ENCODE measurements at places on chromosomes 7 and 10.
A peak's percentile ranks its signal among the peaks of the same experiment; 100 is the strongest.

DNA sequence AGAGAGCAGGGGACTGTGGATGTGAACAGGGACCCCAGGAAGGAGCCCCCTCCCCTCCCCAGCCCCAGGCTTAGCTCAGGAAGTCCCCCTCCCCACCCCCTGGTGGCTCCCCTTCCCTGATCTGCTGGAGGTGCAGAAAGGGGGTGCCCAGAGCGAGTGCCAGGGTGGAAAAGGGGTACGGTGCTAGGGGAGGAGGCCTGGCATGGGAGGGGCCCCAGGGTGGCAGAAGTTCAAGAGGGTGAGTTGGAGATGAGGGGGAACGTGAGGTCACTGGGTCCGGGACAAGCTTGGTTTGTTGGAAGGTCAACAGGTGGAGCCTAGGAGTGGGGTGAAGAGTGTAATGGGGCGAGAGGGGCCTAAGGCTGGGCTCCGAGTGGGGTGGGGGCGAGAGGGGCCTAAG, 21.5 kb upstream of the TBL2 start:
- no peak for DNase-seq

DNA sequence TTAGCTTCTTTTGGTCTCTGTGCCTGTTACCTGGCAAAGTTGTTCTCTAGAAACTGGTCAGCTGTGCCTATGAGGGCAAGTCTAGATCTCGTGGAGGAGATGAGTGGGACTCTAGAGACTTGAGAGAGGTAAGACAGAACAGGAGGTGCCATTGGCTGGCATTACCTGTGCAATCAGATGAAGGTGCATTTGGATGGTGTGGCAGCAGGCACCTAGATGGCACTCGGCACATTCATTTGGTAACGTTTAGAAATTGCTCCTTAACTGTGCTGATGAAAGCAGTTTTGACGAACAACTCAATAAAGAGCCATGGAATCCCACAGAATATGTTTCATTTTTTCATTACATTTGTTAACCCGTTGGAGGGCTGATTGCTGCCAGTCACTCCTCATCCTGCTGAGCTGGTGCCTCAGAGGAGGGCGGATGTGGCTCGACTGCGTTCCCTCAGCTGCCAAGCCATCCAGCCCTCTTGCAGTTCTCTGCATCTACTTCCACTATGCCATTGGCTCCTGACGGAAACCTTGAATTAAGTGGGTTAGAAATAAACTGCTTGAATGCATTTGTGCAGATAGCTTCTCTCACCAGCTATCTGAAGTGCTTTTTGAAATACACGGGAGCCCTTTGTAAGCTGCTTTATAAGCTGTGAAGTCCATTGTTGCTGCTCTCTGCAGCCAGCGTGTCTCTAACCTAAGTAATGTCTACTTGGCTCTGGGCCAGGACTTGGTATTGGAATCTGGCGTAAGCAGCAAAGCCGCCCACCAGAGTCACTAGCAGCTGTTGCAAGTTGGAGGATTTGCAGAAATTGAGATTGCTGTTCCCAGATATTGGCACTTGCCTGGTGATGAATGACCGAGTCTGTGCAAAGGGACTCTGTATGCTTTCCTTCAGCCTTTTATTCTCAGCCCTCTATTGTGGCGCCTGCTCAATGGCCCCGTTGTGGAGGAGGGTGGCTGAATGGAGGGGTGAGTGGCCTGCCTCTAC, 87.4 kb downstream of the LRRC4 start:
- DNase-seq, result no peak

DNA sequence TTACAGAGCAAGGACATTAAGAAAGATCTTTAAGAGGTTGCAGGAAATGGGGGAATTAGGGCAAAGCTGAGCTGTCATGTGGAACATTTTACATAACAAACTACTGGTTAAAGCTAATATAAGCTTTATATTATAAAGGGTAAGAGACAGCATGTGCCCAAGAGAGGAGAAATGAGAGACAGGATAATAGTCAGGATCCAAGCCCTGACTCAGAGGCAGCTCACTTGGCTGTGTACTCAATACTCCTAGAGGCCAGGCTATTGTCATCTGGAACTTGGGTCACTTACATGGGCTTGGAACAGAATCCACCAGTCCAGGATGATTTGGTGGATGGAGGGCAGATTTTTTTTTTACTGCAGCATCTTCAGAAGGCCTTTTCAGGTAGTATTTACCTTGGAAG, 418.6 kb upstream of the ZMIZ1 start:
- DNase-seq, result no peak

DNA sequence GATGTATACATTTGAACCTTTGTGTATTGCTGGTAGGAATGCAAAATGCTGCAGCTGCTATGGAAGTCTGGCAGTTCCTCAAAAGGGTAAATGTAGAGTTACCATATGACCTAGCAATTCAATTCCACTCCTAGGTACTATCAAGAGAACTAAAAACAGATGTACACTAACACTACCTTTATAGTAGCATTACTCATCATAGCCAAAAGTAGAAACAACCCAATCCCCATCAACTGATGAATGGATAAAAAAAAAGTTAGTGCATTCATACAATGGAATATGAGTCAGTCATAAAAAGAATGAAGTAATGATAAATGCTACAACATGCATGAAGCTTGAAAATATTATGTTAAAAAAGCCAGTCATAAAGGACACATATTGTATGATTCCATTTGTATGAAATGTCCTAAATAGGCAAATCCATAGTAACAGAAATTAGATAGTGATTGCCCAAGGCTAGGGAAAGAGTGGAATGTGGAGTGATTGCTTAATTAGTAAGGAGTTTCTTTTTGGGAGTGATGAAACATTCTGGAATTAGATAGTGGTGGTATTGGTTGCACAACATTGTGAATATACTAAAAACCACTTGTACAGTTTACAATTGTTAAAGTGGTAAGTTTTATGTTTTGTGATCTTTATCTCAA, 96.4 kb upstream of the AOAH start:
- no peak for DNase-seq

- DNase-seq, result no peak
Measured at GRCh38 chr10:24277771-24278170, 68.8 kb downstream of the KIAA1217 start.

- DNase-seq, result no peak
Measured at GRCh38 chr7:116511552-116512519, 12.3 kb downstream of the CAV2 start.

- DNase-seq, result peak; percentile 62
Measured at GRCh38 chr10:75211007-75211691, 553 bp downstream of the VDAC2 start.

DNA sequence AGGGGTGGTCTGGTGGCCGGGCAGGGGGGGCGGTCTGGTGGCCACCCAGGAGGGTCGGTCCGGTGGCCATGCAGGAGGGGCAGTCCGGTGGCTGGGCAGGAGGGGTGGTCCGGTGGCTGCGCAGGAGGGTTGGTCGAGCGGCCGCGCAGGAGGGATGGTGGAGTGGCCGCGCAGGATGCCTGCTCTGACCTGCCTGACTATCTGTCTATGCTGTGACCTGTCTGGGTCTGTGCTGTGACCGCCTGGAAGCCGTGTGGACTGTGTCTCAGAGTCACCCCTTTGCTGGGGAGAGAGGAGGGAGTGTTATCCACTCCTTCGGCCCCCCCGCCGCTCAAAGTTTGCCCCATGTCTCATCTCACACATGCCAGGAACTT, 113.2 kb downstream of the ACTR3B start:
- DNase-seq, result no peak

GRCh38 chr7:149014309-149014708, 14.0 kb downstream of the PDIA4 start:
- DNase-seq, result no peak

- no peak for DNase-seq
Measured at GRCh38 chr7:50400114-50400513, 50.0 kb downstream of the FIGNL1 start.

GRCh38 chr10:54120806-54121205, 680.2 kb downstream of the PCDH15 start:
- DNase-seq, result no peak

- DNase-seq, result no peak
Measured at GRCh38 chr7:1241603-1242255, 9.1 kb downstream of the UNCX start.

GRCh38 chr10:110893559-110894179, 21.9 kb downstream of the PDCD4 start:
- no peak for DNase-seq

DNA sequence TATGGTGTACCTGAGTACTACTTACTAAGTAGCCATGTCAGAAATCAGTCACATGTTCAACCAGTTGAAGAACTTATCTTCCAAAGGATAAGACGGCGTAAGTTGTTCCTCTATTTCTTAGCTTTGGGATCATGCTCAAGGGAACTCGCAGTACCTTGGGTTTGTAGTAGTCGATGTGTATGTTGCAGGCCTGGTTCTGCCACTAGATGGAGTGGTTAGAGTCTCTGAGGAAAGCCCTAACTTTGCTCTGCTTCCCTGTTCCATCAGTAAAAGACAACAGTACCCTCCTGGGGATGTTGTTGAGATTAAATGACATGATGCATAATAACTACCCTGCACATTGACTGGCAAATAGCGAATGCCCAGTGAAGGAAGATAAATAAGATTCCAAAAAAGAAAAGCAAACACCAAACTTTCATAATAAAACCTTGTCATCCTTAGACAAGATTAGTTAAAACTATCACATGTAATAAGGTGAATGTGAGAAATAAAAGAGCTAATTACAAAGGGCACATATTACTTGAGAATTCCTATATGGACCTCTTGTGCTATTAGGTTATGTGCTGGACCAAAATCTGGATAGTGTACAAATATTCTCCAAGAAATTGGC, 165.9 kb downstream of the ABCA13 start:
- no peak for DNase-seq

- DNase-seq, result no peak
Measured at GRCh38 chr10:92696606-92697383, 7.0 kb downstream of the HHEX start.

GRCh38 chr7:139940866-139941265, 111.8 kb downstream of the TBXAS1 start:
- no peak for DNase-seq

DNA sequence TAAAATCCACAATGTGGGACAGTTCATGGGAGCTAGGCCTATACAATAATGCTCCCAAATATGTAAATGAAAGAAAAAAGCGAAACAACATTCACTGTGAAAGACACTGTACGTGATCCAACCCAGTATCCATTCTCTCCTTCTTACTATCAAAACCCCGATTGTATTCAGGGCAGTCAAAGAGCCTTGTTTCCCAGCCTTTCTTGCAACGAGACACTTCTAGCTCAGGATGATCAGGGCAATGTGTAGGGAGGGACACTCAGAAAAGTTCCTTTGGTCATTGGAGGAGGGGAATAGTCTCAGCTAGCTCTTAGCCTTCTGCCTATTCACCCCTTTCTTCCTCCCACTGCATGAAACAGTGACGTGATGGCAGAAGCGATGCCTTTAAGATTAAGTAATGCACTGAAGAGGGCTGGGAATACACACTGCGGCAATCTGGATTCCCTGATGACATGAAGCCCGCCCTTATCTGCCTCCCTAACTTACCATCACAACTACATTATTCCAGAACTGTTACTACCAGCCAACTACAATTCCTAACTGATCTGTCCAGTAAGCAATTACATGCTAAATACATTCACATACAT, 27.3 kb downstream of the UBE2H start:
- no peak for DNase-seq

GRCh38 chr10:62764011-62764410, 40.5 kb upstream of the ADO start:
- DNase-seq, result no peak

DNA sequence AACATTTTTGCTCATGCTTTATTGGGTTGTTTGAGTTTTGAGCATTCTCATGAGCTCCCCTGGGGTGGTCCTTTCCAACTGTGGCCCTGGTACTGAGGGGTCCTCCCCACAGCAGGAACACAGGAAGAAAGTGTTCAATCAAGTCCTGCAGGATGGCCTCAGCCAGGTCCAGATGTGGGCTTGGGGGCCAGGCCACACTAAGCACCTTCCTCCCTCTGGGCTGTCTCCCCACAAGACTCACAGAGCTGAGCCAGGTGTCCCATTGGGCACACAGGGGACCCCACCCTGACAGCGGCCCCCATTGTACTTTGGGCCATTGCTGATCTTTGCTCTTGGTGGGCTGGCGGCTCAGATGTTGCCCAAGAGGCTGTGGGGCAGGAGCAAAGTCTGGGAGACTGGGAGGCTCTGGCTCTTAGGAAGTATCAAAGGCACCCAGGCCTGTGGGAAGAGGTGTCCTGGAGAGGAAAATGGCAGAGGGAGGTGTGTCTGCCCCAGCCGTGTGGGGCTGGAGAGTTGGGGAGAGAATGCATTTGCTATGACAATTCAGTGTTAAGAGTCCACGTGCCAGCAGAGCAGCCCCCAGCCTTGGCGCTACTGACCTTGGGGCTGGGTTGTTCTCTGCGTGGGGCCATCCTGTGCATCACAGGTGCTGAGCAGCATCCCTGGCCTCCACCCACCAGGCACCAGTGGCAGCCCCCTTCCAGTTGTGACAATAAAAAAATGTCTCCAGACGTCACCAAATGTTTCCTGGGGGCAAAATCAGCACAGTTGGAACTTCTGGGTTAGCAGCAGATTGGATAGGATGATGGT, 17.8 kb downstream of the SCART1 start:
- DNase-seq, result no peak

- no peak for DNase-seq
Measured at GRCh38 chr7:41275255-41275654, 427.6 kb downstream of the INHBA start.

- DNase-seq, result no peak
Measured at GRCh38 chr10:74976565-74976964, 134.9 kb upstream of the SAMD8 start.

DNA sequence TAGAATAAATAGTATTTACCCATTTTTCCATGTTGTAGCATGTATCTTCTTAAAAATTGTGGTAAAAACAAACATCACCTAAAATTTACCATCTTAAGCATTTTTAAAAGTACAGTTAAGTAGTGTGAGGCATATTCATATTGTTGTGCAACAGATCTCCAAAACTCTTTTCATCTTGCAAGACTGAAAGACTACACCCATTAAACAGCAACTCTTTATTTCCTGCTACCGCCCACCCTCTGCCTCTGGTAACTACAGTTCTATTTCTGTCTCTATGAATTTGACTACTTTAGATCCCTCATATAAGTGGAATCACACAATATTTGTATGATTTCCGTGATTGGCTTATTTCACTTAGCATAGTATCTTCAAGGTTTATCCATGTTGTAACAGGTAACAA, 40.0 kb upstream of the AGBL3 start:
- no peak for DNase-seq

- no peak for DNase-seq
Measured at GRCh38 chr7:112781558-112781957, 8.6 kb downstream of the TMEM168 start.

GRCh38 chr10:90884431-90884830, 12.7 kb downstream of the RPP30 start:
- DNase-seq, result no peak

DNA sequence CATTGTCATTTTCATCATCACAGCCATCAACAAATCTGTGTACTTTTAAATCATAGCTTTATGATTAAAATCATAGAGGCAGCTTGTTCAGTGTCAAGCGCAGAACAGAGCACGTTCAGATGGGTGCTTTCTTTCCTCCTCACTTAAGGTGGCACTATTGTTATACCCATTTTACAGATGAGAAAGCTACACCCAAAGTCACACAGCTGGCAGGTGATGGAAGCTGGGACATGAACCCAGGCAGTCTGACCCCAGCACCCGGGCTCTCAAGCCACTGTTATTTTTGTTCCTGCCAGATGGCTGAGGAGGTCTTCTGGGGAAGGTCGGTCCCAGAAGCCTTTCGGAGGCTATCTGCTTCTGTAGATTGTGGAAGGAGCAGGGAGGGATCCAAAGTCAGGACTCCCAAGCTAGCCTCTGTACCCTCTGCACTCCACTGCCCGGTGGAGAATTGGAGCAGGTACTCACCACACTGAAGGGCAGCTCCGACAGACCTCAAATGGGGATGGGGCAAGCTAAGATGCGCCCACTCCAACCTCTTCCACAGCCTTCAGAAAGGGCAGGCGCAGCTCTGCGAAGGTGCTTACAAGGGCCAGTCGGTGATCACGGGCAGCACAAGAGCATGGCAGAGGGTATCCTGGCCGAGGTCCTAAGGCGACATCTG, 610 bp downstream of the AVPI1 start:
- no peak for DNase-seq
